H54 (cell line): ENCODE measurements at places on chromosomes 3 and 15.

DNA sequence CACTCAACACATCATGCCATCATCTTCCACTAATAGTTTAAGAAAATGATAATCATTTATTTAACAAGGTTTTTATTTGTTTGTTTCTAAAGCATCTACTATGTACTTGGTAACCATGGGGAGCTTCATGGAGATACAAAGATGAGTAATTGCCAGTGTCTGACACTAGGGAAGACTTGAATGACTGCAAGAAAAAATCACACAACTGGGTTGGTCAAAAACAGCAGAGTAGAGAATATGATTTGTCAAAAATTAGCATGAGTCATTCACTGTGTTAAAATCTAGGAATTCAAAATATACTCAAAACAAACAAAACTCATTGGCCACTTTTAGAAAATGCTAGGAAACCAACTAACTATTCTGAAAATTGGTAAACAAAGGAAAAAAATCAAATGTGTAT is 6.3 kb downstream of the BNC1 start:
- DNase-seq, result no peak

DNA sequence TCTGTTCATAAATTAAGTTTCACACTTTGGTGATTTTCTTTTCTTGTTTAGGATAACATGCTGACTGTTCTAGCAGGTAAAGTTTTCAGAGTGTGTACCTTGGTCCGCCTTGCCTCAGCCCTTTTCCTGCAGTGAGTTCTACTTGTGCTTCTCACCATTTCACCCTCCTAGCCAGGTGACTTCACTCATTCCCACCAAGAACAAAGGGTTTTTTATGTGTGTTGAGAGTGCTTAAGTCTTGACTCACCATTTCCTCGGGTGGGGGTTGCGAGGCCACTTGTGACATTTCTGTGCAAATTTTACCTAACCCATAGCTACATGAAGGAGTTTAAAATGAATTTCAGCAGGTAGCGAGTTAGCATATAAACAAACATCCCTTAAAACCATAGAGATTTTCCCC is 81.4 kb downstream of the C3orf38 start:
- peak; percentile 5 for DNase-seq

DNA sequence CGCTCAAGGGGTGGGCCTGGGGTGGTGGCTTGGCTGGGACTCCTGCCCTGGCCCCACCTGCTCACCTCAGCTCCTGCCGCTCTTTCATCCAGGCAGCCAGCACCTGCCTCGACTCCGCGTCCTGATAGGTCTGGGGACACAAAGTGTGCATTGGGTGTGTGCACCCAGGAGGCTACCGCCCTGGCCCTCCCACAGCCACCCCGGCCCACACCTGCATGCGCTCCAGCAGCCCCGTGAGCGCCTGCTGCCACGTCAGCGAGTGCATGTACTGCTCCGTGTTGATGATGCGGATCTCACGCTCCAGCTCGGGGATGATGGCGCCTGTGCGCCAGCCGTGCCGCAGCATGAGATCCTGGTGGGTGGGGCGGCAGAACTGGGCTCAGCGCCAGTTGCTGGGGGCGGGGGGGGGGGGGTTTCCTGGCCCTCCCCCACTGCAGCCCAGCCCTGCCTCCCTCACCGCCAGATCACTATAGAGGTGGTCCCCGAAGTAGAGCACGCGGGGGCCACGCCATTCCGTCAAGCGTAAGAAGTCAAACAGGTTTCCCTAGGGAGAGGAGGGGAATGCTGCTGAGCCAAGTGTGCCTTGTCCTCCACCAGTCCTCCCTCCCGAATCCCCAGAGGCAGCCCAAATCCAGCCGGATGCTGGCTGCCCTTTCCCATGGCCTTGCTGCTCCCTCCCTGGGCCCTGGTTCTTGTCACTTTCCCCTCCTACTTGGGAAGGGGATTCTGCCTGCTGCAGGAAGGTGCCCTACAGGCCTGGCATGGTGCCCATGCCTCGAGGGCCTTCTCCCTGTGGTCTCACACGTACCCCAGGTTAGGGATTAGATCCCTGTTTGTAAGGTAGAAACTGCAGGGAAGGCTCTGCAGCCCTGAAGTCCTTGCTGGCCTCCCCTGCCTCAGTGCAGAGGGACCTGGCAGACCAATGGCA is 8.6 kb downstream of the NT5DC2 start:
- no peak for DNase-seq

- no peak for DNase-seq
Observed at GRCh38 chr3:64049136-64049535, 25.8 kb upstream of the PSMD6 start.

GRCh38 chr3:195095035-195095703 is 175.8 kb downstream of the XXYLT1 start:
- no peak for DNase-seq

GRCh38 chr3:125313060-125313635 is 62.0 kb downstream of the ZNF148 start:
- peak; percentile 21 for DNase-seq

DNA sequence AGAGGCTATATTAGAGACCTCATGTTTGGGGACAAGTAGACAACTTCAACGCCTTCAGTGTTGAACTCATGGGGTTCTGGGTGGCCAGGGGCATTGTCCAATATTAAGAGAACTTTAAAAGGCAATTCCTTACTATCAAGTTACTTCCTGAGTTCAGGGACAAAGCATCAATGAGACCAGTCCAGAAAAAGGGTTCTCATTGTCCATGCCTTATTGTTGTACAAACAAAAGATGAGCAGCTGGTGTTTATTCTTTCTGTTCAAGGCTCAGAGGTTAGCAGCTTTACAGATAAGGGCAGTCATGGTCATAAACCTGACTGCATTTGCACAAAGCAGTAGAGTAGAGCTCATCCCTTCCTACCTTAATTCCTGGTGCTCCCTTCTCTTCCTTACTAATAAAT is 18.5 kb upstream of the PDHB start:
- no peak for DNase-seq

DNA sequence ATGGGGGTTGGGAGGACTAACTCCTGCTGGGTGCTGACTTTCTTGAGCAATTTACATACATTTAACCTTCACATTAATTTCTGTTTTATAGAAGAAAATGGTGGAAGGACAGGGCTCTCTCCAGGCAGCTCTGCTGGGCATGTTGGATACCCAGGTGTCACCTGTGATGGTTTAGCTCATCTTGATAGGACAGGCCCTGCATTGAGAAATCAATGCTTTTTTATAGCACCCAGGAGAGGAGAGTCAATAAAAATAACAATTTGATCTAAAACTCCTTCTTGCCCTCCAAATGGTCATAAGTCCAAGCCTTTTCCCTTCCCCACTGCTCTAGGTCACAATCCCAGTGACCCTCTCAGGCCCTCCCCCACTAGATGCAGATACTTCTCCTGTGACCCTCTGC is 48.3 kb upstream of the RBP1 start:
- no peak for DNase-seq

GRCh38 chr15:57502116-57502515 is 89.6 kb upstream of the MYZAP start:
- no peak for DNase-seq

DNA sequence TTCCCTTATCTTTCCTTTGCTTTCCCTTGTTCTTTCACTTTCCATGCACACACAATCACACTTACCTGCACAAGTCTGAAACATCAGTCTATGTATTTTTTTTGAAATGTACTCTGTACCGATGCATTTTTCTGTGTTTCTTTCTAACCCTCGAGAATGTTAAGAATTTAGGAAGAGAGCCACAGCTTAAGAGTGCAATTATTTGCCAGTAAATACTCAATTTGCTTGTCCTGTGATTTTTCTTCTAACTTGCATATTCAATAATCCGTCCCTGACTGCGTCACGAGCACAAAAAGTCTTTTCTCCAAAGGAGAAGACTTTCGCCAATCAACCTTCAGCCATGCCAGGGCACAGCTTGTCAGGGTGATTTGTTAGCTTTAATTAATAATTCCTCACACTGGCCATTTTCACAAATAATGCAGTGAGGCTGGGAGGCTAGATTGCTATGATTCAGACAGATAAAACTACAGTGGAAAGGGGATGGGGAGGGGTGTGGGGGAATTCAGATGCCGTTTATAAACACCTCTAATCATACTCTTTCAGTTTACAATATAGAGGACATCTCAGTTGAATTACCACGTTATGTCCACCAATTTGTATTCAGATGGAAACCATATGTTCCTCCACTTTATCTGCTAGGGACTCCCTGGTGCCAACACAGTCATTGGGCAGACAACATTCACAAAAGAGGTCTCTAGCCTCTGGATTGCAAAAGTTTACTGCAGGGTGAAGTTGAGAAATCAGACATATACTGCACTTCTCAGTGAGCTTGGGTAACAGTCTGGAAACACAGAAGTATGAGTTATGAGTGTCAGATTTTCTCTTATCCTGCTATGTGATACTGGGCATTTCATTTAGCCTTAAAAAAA is 388.0 kb downstream of the ZBTB20 start:
- DNase-seq, result no peak

- DNase-seq, result no peak
Observed at GRCh38 chr3:61141697-61142096, 109.6 kb downstream of the FHIT start.

GRCh38 chr15:71591057-71591456 is 219.3 kb upstream of the NR2E3 start:
- no peak for DNase-seq

- no peak for DNase-seq
Observed at GRCh38 chr3:53885239-53885638, 3.3 kb upstream of the ACTR8 start.

- no peak for DNase-seq
Observed at GRCh38 chr15:50747523-50747922, 18.0 kb downstream of the SPPL2A start.

DNA sequence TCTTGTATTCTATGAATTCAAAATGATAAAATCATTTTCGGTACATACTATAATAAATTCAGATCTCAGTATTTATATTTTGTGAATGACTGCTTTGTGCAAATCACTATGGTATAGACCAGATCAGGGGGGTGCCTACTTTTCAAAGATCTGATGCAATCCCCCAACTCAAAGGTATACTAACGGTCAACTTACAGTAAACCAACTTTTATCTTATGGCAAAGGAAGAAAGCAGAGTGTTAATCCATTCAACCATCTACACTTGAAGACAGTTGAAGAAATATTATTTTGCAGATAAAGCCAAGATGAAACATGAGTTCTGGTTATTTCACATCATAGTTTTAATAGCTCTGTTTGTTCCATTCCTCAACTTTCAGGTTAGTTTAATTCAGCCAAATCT is 197.1 kb downstream of the MEX3B start:
- no peak for DNase-seq

DNA sequence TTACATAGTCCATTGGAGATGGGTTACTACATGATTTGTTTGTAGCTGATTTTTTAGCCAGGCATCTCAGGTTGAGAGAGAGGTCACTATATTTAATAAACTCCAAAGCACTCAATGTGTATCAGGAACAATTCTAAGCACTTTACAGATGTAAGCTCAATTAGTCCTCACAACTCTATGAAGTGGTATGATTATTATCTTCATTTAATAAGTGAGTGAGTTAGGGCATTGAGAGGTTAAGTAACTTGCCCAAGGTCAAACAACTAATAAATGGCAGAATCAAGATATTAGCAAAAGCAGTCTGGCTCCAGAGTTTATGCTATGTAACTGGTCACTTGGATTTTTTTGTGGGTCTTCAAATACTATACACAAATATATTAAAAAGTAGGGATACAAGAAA is 56.3 kb upstream of the ABI3BP start:
- DNase-seq, result no peak

DNA sequence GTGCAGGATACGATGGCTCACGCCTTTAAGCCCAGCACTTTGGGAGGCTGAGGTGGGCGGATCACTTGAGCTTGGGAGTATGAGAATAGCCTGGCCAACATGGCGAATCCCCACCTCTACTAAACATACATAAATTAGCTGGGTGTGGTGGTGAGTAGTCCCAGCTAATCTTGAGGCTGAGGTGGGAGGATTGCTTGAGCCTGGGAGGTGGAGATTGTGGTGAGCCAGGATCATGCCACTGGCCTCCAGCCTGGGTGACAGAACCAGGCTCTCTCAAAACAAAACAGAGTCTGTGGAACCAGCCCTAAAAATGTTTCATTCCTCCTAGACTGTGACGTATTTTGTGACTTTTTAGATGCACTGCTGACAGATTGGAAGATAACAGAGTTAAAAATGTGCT is 34.3 kb upstream of the RAD51 start:
- no peak for DNase-seq

DNA sequence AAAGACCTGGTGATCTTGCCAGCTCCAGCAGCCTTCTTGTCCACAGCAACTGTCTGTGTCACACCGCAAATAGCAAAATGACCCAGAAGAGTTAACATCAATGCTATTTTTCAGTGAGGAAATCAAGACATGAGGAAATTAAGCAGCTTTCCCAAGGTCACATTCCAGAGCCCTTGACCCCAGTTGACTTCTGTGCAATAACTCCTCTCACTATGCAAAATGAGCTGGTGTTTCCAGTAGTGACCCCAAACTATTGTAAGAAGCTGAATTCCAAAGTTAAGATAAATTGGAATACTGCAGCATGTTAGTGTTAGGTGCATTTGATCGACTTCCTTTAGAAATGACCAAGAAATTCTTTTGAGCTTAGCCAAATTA is 172.8 kb upstream of the SNTN start:
- no peak for DNase-seq

- no peak for DNase-seq
Observed at GRCh38 chr3:66353530-66353929, 132.7 kb downstream of the SLC25A26 start.

DNA sequence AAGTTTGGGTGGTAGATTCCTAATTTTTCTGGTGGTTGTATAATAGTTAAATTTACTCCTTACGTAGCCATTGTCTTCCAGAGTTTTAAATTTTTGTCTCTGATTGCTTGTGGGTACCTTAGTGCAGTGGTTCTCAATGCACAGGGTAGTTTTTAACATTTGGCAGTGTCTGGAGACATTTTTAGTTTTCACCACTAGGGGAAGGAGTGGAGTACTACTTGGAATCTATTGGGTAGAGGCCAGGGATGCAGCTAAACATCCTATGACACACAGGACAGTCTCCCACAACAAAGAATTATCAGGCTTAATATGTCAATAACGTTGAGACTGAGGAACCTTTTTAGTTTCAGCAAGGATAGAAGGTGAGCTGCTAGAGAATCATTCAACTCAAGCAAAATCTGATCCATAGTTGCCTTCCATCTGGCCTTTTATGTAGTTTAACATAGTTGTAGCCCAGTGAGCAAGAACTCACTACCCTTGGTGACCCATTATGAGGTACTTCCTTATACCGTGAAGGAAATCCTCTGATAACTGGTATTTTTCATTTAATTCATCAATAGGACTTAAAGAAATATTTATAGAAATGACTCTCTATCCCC is 8.6 kb upstream of the STX19 start:
- DNase-seq, result peak; percentile 12

GRCh38 chr15:42118650-42119445 is 24.5 kb upstream of the PLA2G4D start:
- no peak for DNase-seq

- no peak for DNase-seq
Observed at GRCh38 chr15:78461171-78461888, 23.3 kb downstream of the IREB2 start.

DNA sequence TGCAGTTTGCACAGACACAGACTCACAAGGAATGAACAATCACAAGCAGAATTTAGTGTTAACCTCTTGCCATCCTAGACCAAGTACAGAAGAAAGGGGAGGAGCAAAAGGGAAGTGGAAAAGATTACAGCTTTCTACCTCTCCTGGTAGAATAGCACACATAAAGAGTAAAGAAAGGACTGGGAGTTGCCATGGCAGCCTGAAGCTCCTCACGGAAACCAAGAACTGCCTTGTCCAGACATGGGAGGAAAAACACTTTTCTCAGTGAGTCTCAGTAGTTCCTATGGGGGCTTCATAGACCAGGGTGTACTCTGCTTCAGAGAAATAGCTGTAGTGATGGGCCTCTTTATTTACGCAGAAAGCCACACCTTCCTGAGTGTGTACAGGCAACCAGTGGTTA is 114.7 kb upstream of the GAP43 start:
- no peak for DNase-seq
